ENCODE measurements at places on chromosomes 6 and 20. TPM values are rescaled to one million over a fixed set of nuclear protein-coding genes. Genes with fewer than 3 reads are reported as not detected.

Gene SLC22A1
- total RNA-seq, result 8.2 TPM

DNA sequence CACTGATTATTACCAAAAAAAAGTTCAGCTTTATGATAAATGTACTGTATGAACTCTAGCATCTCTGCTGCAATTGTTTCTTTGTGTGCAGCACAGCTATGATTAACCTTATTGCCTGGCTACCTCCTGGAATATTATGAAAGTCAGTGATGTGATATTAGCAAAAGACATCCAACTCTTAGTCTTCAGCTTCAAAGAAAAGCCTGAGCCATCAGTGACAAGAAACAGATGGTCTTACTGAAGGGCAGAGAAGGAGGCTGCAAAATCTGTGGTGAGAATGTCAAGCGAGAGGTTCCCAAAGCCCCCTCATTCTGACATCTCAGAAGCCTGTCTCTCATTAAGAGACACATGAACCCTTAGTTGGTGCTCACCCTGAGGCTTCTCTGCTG is 89.4 kb upstream of the TNFAIP3 start:
- no peak overlapping the region for H3K4me3 ChIP-seq
- DNase-seq, result no peak
- H3K36me3 ChIP-seq, result no peaks in the 10 kb centered on the region
- peaks cover 5% of the 10 kb centered on the region for H3K4me1 ChIP-seq
- H3K27ac ChIP-seq, result no peak overlapping the region

Gene GABRR2
- 0.70 TPM for total RNA-seq

DNA sequence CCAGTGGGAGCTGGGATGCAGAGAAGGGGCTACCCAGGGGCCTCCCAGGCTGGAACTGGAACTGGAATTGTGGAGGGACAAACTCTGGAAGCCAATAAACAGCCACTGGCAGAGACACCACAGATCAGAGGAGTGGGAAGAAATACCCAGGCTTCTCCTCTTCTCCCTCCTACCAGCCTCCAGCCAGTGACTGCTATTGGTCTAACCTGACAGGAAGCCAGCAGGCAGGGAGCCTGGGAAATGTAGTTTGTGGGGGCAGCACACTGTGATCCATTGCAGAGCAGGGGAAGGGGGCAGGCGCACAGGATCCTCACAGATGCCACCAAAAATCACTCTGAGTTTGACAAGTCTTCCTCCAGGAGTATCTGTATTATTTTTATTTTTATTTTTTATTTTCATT is 12.1 kb upstream of the MLN start:
- no peak overlapping the region for H3K27ac ChIP-seq
- no peaks in the 10 kb centered on the region for H3K27me3 ChIP-seq
- no peaks in the 10 kb centered on the region for H3K4me1 ChIP-seq
- no peak overlapping the region for H3K4me3 ChIP-seq
- no peaks in the 10 kb centered on the region for H3K36me3 ChIP-seq

GRCh38 chr6:165660857-165661663 is 2.0 kb downstream of the PDE10A start:
- H3K4me3 ChIP-seq, result peak overlapping the region; percentile 34
- H3K36me3 ChIP-seq, result no peaks in the 10 kb centered on the region

Gene ABHD16B
- total RNA-seq, result not detected

GRCh38 chr6:138484018-138484731 is 15.1 kb downstream of the NHSL1 start:
- no peaks in the 10 kb centered on the region for H3K36me3 ChIP-seq
- H3K4me1 ChIP-seq, result peaks cover 6% of the 10 kb centered on the region
- no peaks in the 10 kb centered on the region for H3K27me3 ChIP-seq
- no peak for DNase-seq

DNA sequence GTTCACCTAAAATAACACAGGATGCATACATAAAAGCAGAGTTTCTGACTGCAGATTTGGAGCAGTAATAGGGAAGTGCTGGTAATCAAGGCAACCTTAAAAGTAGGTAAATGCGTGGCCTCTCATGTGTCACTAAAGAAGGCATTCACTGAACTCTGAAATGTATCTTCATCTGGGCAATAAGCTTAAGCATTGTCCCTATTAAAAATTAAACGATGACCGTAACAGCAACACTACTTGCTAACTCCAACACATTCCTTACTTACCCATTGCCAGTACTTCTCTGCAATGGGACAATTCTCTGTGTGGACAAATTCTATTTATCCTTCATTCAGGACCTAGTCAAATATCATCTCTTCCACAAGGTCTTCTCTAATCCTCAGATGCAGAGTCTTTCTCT is 19.9 kb downstream of the ADGRF1 start:
- no peak overlapping the region for H3K4me3 ChIP-seq
- H3K27ac ChIP-seq, result no peak overlapping the region
- H3K36me3 ChIP-seq, result no peaks in the 10 kb centered on the region
- H3K27me3 ChIP-seq, result no peaks in the 10 kb centered on the region
- no peak for DNase-seq

DNA sequence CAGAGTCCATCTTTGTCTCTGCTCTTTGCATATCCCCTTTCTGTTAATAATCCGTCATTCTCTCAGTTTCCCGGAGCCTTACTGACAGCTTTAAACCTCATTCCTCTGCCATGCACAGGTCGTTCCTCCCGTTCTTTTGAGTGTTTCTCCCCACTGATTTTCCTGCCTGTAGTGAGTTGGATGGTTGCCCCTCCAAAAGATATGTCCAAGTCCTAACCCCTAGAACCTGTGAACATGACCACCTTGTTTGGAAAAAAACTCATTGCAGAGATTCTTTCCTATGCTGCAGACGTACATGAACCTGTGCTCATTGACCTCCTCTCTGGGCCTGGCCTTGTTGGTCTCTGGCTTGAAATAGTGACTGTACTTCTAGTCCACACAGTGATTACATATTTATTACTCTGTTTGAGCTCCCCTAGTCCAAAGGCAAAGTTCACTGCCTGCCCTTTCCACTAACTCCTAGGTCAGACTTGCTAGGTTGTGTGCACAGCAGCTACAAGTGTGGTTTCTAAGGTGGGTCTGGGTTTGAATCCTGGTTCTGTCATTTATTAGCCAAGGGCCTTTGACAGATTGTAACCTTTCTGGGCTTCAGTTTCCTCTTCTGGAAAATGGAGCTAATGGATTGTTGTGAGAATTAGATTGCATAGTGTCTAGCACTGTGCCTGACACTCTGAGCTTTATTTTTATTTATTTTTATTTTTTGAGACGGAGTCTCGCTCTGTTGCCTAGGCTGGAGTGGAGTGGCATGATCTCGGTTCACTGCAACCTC is 29.3 kb downstream of the PPARD start:
- DNase-seq, result no peak
- no peaks in the 10 kb centered on the region for H3K36me3 ChIP-seq
- H3K27ac ChIP-seq, result no peak overlapping the region
- H3K4me3 ChIP-seq, result no peak overlapping the region
- H3K27me3 ChIP-seq, result no peaks in the 10 kb centered on the region

GRCh38 chr20:3744806-3745685 is 12.6 kb downstream of the HSPA12B start:
- peak; percentile 75 for DNase-seq
- H3K27me3 ChIP-seq, result no peaks in the 10 kb centered on the region
- no peaks in the 10 kb centered on the region for H3K36me3 ChIP-seq
- peak overlapping the region; percentile 6 for H3K4me3 ChIP-seq

GRCh38 chr20:15342991-15343523 is 1005.6 kb upstream of the FLRT3 start:
- H3K27me3 ChIP-seq, result no peaks in the 10 kb centered on the region
- no peak overlapping the region for H3K27ac ChIP-seq
- no peaks in the 10 kb centered on the region for H3K36me3 ChIP-seq
- H3K4me1 ChIP-seq, result no peaks in the 10 kb centered on the region
- no peak for DNase-seq

- H3K4me3 ChIP-seq, result no peak overlapping the region
- H3K36me3 ChIP-seq, result no peaks in the 10 kb centered on the region
- H3K27ac ChIP-seq, result no peak overlapping the region
- peaks cover 13% of the 10 kb centered on the region for H3K4me1 ChIP-seq
Measured at GRCh38 chr6:167828325-167828956, 1.7 kb downstream of the AFDN start.

Gene RRAGD
- 4.8 TPM for total RNA-seq

DNA sequence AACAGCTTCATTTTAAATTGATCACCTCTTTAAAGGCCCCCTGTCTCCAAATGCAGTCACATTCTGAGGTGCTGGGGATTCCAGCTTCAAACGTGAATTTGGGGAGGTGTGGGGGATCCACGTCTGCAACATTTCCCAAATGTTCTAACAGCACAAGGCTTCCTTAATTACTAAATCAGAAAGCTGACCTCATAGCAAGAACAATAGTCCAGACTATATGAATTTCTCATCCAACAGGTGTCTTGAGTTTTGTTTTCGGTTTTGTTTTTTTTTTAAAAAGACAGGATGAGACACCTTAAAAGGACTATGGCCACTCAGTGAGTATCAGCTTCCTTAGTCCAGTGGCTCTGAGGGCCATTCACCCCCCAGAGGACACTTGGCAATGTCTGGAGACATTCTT is 11.5 kb downstream of the ATP9A start:
- H3K4me1 ChIP-seq, result peaks cover 20% of the 10 kb centered on the region
- peak overlapping the region; percentile 69 for H3K27ac ChIP-seq
- H3K4me3 ChIP-seq, result no peak overlapping the region
- no peaks in the 10 kb centered on the region for H3K36me3 ChIP-seq
- DNase-seq, result no peak

DNA sequence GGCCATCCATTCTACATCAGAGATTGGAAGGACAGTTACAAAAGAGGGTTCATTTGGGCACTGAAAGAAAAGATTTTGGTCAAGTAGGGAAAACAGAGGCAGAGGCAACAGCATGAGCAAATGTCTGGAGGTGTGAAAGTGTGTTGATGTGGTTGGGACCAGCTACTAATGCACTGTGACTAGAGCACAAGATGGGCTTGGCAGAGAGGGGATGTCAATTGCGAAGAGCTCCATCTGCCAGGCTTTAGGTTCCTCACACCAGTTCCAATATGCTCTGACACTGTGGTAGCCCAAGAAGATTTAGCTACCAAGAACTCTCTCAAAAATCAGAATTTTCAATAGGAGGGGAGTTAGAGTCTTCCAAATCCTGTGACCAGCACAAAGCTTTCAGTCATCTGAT is 42.1 kb downstream of the TRAF3IP2 start:
- H3K27ac ChIP-seq, result no peak overlapping the region
- H3K27me3 ChIP-seq, result no peaks in the 10 kb centered on the region
- no peak overlapping the region for H3K4me3 ChIP-seq

DNA sequence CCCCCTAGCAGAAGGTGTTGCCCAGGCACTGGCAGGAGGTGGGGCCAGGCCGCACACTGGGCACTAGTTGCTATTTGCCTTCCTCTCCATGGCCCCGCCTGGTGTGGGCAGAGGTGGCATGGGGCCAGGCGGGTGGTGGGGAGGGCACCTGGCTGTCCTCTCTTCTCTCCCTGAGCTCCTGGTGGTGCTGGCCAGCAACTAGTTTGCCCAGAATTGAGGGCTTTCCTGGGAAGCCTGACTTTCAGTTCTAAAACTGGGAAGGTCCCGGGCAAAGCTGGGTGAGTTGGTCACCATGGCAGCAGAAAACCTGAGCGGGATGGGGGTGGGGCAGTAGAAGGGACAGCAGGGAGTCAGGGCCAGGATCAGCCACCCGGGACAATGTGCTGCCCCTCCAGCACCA is 48.2 kb downstream of the RBM38 start:
- H3K4me1 ChIP-seq, result no peaks in the 10 kb centered on the region
- no peak for DNase-seq
- no peak overlapping the region for H3K4me3 ChIP-seq
- H3K36me3 ChIP-seq, result no peaks in the 10 kb centered on the region

GRCh38 chr6:168574075-168574698 is 133.2 kb downstream of the SMOC2 start:
- H3K27me3 ChIP-seq, result no peaks in the 10 kb centered on the region
- H3K27ac ChIP-seq, result peak overlapping the region; percentile 55
- H3K36me3 ChIP-seq, result no peaks in the 10 kb centered on the region
- H3K4me3 ChIP-seq, result no peak overlapping the region
- no peaks in the 10 kb centered on the region for H3K4me1 ChIP-seq

DNA sequence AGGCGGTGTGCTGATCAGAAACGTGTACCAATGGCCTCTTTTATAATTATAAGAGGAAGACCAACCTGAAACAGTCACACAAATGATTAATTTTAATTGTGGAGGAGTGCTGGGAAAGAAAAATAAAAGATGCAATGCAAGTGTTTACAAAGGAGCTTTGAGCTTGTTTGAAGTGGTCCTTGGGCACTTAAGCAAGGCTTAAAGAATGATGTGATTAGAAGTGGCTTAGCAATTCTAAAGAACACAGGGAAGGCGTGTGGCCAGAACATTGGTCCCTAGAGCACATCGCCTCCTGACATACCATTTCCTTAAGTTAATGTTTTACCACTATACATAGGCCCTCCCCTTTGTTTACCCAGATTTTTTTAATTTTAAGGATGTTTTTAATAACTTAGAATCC is 26.1 kb downstream of the PTPN1 start:
- no peaks in the 10 kb centered on the region for H3K27me3 ChIP-seq
- H3K27ac ChIP-seq, result no peak overlapping the region
- H3K4me3 ChIP-seq, result no peak overlapping the region
- H3K36me3 ChIP-seq, result no peaks in the 10 kb centered on the region

Gene SEC23B
- total RNA-seq, result 43.7 TPM

DNA sequence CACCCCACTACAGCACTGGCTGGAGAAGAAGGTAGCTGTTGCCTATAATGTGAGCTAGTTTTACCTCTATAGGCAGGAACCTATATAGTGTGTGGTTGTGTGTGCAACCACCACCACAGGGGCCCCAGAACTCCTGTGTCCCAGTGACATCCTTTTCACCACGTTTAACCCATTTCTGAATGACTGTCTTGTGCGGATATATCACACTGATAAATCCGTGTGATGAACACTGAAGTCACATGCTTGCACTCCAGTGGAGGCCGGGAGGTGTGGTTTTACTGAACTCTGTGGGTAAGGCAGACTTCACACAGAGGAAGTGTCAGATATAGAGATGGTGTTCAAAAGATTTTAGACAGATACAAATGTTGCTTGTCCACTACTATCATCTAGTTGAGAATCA is 32.5 kb downstream of the SDHAF4 start:
- no peak overlapping the region for H3K27ac ChIP-seq
- no peaks in the 10 kb centered on the region for H3K36me3 ChIP-seq
- H3K27me3 ChIP-seq, result no peaks in the 10 kb centered on the region
- no peaks in the 10 kb centered on the region for H3K4me1 ChIP-seq

- H3K27ac ChIP-seq, result no peak overlapping the region
- H3K27me3 ChIP-seq, result no peaks in the 10 kb centered on the region
- H3K4me1 ChIP-seq, result peaks cover 20% of the 10 kb centered on the region
- no peaks in the 10 kb centered on the region for H3K36me3 ChIP-seq
- no peak overlapping the region for H3K4me3 ChIP-seq
Measured at GRCh38 chr6:3165631-3166534, 8.5 kb upstream of the TUBB2A start.

DNA sequence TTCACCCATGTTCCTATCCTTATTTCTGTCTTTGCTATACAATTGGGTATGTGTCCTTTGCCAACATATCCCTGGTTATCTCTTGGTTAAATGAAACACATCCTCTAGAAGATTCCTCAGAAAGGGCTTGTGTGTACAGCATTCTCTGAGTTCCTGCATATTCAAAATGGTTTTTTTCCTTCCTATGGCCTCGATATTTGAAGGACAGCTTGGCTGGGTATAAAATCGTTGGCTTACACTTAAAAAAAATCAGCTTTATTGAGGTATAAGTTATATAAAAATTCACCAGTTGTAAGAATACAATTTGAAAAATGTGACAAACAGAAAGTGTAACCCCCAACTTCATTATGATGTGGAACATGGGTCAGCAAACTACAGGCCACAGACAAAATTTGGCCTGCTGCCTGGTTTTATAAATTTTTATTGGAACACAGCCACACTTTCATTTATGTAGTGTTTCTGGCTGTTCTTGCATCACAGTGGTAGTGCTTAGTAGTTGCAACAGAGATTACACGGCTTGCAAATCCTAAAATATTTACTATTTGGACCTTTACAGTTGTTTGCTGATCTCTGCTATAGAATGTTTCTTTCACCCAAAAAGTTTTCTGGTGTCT is 16.7 kb downstream of the PCMT1 start:
- H3K27me3 ChIP-seq, result no peaks in the 10 kb centered on the region
- no peaks in the 10 kb centered on the region for H3K4me1 ChIP-seq
- no peak overlapping the region for H3K27ac ChIP-seq
- H3K36me3 ChIP-seq, result no peaks in the 10 kb centered on the region
- H3K4me3 ChIP-seq, result no peak overlapping the region
- no peak for DNase-seq
